ENCODE measurements at places on chromosomes 1 and 21. TPM values are rescaled to one million over a fixed set of nuclear protein-coding genes. Genes with fewer than 3 reads are reported as not detected.

DNA sequence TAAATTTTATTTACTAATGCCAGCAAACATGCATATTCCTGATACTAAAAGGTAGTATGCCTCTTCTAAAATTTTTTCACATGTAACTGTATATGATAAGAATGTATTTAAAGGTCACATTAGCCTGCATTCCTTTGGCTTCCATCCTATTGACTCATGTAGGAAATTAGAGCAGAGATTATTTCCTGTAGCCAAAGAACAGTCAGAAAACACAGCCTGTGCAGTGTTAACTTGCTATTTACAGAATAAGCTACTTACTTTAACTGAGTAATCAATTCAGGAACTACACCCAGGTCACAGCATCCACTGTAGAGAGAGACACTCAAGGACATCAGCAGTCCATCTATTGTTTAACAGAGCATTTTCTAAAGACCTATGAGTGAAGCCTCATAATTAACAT lies 154.5 kb upstream of the ADGRL4 start:
- no peaks in the 10 kb centered on the region for H3K4me1 ChIP-seq
- H3K27ac ChIP-seq, result no peak overlapping the region
- no peaks in the 10 kb centered on the region for H3K36me3 ChIP-seq
- no peak overlapping the region for H3K4me3 ChIP-seq
- H3K27me3 ChIP-seq, result no peaks in the 10 kb centered on the region

ADGRL4 gene
- 6.7 TPM for total RNA-seq

PTAFR gene
- 4.5 TPM for total RNA-seq

GRCh38 chr1:50604580-50604979 lies 181.3 kb upstream of the DMRTA2 start:
- DNase-seq, result no peak
- no peaks in the 10 kb centered on the region for H3K4me1 ChIP-seq
- H3K27ac ChIP-seq, result no peak overlapping the region
- H3K4me3 ChIP-seq, result no peak overlapping the region
- H3K27me3 ChIP-seq, result no peaks in the 10 kb centered on the region
- no peaks in the 10 kb centered on the region for H3K36me3 ChIP-seq

DNA sequence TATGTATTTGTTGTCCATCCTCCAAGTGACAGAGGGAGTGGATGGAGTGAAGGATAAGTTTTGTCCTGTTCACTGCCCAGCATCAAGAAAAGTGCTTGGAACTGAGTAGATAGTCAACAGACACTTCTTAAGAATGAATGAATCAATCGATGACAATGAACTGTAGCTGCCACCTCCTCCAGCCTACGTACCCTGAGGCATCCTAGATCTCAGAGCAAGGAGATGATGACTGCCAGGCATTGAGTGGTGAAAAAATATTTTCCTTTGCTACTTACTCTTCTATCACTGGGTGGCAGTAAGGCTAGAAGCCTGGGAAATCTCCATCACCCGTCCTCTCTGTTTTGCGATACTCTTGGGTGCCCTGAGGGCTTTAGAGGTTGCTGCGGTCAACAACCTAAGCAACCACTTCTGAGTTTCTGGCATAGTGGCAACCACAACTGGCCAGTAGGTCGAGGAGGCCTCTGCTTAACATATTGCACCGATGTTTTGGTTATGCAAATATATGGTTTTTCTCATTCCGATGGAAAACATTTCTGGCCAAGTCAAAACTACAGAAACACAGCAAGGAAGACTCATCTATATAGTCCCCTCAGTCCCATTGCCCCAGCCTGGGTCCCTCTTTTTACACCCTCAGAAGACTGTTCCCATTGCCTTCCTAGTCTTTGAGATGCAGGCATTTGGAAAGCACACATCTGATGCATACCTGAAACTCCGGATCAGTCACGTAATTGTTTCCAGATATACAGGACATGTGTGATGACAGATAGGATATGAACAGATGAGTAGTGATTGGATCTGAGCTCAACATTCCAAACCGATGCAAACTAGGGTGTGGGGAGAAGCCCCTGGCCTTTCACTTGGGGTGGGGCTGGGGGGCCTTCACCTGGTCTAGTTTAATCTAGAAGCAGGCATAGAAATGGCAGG lies 136.8 kb downstream of the RUNX1 start:
- no peak for DNase-seq
- no peaks in the 10 kb centered on the region for H3K4me1 ChIP-seq
- no peak overlapping the region for H3K27ac ChIP-seq
- H3K4me3 ChIP-seq, result no peak overlapping the region
- H3K27me3 ChIP-seq, result no peaks in the 10 kb centered on the region

DNA sequence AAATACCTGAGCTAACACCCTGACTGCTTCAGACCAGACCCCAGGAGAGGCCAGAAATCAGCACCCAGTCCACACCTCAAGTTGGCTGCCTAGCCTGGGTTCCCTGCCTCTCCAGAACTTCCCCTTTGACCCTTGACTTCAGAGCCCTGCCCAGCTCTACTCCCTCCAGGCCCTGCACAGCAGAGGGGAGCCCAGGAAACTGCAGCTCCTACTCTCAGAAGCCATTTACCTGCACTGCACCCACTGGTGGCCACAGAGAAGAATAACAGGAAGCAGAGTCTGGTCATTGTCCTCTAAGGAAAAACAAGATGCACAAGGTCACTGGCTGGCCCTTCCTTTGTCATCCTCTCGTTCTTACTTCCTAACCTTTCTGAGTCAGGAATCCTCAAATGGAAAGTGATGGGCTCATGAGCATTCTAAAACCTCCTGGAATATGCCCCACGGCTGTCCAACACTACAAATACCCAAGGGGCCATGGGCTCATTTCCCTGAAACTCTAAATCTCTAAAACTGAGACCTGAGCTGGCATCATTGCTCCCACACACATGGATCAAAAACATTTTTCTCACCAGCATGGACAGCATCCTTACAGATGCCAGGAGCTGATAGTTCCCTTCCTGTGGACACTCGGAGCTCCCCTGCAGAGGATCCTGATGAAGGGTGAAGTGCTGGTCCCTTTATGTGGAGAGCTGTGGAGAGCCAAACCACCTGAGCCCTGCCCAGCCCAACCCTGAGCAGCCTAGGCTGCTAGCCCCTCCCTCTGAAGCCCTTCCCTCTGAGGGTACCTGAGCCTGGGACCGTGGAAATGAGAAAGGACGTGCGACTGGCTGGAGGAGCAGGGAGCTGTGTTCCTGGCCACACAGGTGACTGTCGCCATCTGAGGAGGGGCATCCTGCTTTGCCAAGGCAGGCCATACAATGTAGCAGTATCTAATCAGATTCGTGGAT lies at the start of gene ITLN2:
Gene ITLN2 (minus strand): TSS at position 652 of the 947 bp plus-strand sequence. CDS start 68 bp downstream, at position 584.
- no peaks in the 10 kb centered on the region for H3K36me3 ChIP-seq
- H3K4me1 ChIP-seq, result no peaks in the 10 kb centered on the region
- no peak within 1 kb of the TSS for H3K27ac ChIP-seq
- H3K4me3 ChIP-seq, result no peak within 1 kb of the TSS
- DNase-seq, result no peak
- no peaks in the 10 kb centered on the region for H3K27me3 ChIP-seq

GRCh38 chr1:213688655-213689054 lies 299.1 kb upstream of the PROX1 start:
- no peaks in the 10 kb centered on the region for H3K4me1 ChIP-seq
- H3K4me3 ChIP-seq, result no peak overlapping the region
- no peak overlapping the region for H3K27ac ChIP-seq

COL9A2 gene
- total RNA-seq, result 0.99 TPM

RGS1 gene
- 52.9 TPM for total RNA-seq

UBXN10 gene
- 25.0 TPM for total RNA-seq

All from sigmoid colon (tissue), 7 donors.